Right cardiac atrium (tissue), 5 donors: ENCODE measurements at places on chromosomes 6 and 20. TPM values are rescaled to one million over a fixed set of nuclear protein-coding genes. Genes with fewer than 3 reads are reported as not detected.

DNA sequence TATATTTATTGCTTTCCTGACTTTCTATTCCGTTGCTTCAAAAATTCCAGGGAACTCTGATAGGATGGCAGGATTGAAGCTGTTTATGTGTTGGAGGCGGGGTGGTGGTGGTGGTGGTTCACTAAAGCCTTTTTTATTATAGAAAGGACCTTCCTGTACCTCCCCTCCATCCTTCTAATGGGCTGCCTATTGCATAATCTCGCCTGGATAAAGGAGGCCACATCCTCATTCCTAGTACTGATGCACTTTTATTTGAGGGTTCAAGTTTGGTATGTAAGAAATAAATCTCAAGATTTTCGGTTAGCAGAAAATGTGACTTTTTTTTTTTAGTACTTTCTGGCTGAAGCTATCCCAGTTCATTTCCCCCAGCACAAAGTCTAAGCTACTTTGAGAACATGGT, 18.7 kb upstream of the CTAGE9 start:
- no peak for DNase-seq

DNA sequence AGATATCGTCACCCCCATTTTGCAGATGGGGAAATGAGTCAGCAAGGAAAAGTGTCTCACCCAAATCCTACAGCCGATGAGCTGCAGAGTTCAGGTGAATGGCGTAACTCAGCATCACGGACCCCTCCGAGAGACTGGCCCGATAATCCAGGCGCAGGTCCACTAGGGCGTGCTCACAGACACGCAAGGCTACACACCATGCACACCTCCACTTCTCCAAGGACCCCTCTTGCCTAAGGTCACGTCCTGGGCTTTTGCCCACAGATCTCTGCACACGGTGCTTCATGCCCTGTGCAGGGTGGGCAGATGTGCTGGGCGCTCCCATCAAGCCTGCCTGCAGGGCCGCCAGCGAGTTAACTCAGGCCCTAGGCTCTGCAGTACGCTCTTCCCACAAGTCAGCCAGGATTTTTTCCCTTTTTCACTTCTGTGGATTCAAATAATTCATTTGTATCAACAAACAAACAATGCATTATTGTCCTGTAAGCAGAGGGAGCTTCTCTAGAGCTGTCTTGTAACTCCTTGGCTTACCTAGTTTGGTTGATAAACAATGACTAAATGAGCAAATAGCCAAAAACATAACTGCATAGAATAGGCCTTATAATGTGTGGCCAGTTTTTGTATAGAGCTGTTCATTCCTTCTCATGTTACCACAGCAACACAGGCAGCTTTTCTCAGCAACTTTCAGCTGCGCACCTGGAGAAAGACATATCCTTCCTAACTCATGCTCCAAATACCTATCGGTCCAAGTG, 139.1 kb downstream of the AGPAT4 start:
- no peak for DNase-seq

The MAFB gene
- polyA plus RNA-seq, result 6.9 TPM

The CLPSL2 gene
- not detected for polyA plus RNA-seq
